Stimulated activated CD4-positive, alpha-beta T cell treated with anti-CD3 and anti-CD28 coated beads, Interleukin-1b, Interleukin-23, amount 100 ng/mL, for 1 hour (primary cell): ENCODE measurements at places on chromosomes 5 and 9.

DNA sequence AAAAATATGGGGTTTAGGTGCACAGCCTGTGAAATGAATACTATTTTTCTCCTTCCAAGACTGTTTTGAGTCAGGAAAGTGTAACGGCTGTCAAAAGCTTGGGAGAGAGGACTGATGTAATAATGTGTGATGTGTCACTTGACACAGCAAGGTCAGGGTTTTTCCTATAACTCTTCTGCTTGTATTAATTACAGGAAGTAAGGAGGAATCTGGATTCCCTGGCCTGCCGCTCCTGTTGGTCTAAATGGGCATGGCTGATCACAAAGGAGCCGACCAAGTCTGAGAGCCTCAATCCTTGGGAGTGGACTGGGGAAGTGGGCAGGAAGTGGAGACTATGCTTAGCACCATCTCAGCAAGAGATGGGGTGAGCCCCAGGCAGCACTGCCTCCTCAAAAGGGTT, 16.7 kb upstream of the SLC28A3 start:
- DNase-seq = no peak

DNA sequence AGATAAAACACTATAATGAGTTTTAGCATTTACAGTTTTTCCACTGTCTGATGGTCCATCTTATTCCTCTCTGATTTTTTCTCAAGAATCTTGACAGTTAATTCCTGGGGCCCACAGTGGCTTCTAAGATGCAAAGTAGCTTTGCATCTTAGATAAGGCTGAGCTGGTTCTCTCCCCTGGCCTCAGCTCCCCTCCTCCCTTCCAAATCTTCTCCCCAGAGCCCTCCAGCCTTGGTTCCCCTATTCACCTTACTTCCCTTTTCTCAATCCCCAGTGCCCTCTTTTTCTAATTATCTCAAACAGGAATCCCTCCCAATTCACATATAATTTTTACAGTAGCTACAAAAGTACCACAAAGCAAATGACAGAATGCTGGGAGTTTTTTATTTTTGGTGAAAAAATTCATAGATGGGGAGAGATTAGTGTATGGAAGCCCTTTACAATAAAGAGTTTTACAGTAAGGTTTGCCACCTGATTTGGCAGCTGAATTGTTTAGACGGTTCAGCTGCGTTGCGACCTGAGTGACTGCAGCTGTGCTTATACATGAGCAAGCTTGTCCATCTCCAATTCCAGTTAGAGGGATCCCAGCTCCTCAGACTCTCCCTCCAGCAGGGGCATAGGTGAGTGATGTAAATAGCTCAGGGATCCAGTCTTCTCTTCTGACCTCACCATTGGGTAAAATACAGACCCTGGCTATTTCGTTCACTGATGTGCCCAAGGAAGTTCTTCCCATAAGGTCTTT, 51.4 kb upstream of the CKMT2 start:
- DNase-seq = no peak

DNA sequence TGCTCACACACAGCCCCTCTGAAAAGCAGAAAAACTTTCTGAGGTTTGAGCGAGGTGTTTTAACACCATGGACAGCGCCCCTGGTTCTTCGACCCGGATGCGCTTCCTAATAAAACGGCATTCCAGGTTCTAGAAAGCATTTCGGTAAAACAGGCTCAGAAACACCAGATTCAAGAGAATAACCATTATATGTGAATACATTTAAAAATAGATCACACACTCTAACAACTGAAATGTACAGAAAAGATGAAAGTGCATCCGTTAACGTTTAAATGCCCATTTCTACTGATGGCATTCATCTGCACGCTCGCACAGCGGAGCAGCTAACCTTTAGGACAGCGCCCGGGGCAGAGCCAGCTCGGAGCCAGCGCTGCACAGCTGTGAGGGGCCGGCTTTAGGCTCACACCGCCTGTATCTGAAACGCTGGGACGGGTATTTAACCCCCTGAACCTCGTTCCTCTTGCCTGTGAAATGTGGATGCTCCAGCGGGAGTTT, 26.3 kb upstream of the TENT4A start:
- DNase-seq = no peak

DNA sequence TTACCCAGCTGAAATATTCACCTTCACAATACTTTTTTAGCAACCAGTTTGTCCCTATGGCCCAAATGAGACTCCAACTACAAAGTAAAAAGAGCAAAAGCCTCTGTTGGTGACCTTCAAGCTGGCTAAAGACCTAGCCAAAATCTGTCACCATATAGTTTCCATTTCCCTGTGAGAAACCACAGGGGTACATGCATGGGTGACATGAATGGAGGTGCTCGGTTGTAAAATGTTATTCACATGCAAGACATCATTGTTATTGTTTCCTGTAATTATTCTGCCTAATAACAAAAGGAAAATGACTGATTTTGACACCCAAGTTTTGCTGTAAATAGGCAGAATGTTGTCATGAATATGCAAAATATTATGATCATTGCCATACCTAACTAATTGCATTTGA, 285.3 kb downstream of the ZNF608 start:
- no peak for DNase-seq

DNA sequence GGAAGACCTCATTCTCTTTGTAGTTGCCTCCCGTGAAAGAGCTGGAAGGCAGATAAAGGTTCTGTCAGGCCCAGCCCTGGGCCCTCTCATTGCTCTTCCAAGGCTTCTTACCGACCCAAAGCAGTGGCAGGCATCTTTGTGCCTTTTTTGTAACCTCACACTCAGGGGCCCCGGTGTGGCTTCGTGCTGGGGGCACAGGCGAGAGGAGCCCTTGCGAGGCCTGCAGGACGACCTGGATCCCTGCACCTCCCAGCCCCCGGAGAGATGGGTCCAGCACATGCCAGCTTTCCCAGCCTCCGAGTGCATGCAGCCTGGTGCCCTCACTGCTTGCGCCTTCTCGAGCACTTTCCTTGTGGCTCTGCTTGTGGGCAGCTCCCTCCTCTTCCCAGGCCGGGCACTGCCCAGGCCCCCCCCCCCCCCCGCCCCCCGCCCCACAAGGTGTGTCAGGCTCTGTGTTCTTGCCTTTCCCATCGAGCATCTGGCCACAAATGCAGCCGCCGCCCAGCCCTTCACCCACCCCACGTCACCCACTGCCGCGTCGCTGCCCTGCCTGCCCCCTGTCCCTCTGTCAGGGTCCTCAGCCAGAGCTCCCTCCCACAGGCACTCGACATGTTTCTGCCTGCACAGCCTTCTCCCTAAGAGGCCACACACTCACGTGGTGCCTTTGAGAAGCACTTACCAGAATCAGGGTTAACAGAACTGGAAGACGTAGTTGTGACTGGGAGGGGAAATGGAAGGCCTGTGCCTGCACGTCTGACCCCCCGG, 63.7 kb upstream of the CACNA1B start:
- DNase-seq = no peak

DNA sequence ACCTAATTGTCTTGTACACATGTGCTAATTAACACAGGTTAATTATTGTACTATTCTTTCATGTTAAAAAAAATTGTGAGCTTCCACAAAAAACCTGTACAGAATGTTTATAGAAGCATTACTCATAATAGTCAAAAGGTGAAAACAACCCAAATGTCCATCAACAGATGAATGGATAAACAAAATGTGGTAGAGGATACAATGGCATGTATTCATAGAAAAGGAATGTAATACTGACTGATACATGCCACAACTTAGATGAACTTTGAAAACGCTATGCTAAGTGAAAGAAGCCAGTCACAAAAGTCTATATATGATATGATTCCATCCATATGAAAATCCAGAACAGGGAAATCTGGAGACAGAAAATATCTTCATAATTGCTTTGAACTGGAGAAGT, 25.6 kb downstream of the RRAGA start:
- no peak for DNase-seq

DNA sequence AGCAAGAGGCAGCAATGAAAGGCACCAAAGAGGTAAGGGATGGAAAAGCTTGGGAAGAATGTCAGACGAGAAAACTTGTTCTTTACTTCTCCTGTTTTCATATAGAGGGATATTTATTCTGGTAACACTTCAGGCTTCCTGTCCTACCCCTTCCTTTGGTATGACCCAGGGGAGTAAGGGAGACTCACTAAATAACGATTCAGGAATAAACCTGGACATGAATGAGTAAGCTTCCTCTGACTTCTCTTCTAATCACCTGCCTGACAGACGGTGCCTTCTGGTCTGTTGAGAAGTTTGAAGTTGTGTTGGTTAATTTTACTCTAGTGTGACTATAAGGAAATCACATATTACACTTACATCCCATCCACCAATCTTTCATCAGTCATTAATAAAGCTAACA, 461.2 kb downstream of the CDH12 start:
- no peak for DNase-seq

GRCh38 chr5:91190314-91190690, 192.8 kb downstream of the ARRDC3 start:
- DNase-seq = no peak

DNA sequence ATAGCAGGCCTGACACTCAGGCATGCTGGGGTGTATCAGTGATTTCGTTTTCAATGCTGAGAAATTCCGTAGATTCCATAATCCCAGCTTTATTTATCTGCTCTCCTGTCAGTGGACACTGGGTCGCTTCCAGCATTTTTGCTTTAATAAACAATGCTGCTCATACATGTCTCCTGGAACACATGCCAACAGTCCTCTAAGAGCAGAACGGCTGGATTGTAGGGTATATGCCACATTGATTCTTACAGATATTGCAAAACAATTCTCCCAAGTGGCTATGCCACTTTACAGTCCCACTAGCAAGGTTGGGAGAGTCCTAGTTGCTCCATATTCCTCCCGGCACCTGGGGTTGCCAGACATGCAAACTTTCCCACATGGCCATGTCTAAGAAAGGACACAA, 81.9 kb downstream of the RAPGEF1 start:
- no peak for DNase-seq

DNA sequence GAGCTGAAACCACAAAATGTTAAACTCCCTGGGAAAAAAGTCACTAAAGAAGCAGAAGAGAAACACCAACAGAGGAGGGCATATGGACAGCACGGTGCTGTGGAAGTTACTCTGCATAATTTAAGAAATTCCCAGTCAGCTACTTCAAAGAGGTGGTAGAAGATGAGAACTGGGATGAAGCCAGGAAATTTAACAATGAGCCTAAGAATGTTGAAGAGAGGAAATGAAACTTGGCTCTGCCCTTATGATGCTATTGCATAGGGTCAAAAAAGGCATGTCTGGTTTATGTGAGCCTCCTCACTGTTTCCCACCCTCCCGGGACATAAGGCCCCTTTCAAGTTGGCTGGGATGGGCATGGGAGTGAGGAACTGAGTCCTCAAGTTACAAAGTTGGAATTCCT, 25.4 kb upstream of the SNX18 start:
- DNase-seq = no peak
